ENCODE measurements at places on chromosomes 4 and X.

GRCh38 chr4:103996064-103996463 lies 276.3 kb upstream of the TACR3 start:
- peak; percentile 85 for DNase-seq

DNA sequence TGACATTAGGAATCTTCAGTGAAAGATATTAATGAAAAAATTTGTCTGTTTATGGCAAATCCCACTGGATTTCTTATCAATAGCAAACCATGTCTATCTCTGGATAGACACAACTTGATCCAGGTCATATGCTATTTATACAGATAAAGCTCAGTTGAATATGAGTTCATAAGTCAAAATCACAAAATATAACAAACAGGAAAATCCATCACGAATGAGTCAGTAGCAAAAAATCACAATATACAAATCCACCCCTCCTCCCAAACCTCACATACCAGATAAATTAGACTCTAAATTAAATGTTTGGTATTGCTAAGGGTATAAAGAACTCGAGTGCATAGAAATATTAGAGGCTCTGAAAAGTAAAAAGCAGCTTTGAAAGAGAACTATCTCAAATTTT lies 420.5 kb downstream of the TLL1 start:
- no peak for DNase-seq

DNA sequence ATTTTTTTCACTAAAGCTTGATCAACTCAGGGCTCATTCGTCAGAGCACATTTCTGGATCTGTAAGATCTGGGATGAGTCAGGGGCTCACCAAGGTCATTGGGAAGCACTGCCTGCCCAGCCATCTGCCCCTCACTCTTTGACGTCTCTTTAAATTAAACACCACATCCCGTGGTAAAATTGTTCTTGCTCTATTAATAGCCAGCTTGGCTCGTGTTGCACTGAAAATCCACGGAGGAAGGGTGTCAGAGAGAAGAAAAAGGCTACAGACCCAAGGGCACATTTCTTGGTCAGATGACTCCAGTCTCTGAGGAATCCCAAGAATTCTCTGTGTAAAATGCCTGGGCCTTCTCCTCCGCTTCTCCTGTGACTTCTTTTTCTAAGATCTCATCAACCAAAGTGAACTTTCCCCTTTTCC lies 45.7 kb upstream of the GATB start:
- peak; percentile 23 for DNase-seq

GRCh38 chr4:157025898-157026297 lies 50.1 kb upstream of the GLRB start:
- DNase-seq = no peak

- DNase-seq = no peak
Measured at GRCh38 chr4:22493523-22493922, 22.3 kb downstream of the ADGRA3 start.

DNA sequence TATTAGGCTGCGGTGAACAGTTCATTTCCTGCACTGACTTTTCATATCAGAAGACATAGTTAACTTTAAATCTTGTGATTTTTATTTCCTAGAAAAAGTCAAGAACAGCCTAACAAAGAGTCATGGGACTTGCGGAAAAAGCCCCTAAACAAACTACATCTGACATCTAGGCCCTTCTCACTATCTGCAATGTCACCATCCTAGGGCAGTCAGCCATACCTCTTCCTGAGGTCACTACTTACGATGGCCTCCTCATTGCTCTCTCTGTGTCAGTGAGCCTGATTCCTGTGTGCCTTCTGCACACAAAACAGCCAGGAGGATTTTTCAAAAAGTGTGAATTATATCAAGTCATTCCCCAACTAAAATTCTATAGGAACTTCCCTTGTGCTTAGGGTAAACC lies 22.4 kb upstream of the KIT start:
- no peak for DNase-seq

DNA sequence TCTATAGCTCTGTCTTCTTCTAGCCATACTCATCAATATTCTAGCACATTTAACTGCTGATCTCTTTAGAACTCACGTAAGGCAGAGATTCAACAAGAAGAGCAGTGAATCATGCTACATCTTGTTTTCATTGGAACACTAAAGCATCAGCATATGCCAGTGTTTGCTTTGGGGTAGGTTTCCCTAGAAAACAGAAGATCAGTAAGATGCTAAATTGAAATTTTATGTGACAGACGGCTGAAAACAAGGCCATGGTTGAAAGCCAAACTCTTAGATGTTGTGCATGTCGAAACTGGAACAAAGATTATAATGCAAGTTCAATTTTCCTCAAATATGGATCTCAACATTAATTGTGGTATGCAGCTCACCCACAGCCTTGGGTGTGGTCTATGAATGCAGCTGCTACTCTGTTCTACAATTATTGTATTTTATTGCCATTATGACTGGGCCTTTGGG lies 107.6 kb downstream of the PDLIM5 start:
- DNase-seq = no peak

DNA sequence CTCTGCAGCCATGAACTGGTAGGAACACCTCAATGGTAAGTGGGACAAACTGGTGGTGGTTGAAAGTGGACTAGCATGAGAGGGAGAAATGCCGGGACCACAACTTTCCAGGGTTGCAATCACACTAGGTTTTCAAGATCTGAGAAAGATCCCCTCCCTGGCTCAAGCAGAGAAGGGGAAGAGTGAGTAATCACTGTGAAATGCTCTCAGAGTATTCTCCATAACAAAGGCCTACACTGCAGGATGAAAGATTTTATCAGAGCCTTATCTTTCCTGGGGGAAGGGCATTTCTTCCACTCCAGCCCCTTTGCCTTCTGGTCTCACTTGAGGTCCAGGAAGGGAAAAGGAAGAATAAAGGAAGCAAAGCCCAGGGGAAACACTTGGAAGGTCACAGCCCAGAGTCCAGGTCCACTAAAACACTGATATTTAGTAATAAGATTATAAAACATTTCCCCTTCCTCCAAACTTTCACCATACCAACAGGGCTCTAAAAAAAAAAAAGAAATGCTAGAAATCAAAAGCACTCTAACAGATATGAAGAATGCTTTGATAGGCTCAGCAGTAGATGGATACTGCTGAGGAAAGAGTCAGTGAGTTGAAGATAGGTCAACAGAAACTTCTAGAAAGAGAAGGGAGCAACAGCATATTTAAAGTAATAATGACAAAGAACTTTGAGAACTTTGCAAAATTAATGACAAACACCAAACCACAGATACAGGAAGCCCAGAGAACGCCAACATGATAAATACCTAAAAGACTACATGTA lies 95.9 kb downstream of the WDFY3 start:
- DNase-seq = no peak

- DNase-seq = no peak
Measured at GRCh38 chr4:52126966-52127365, 75.9 kb downstream of the SPATA18 start.

DNA sequence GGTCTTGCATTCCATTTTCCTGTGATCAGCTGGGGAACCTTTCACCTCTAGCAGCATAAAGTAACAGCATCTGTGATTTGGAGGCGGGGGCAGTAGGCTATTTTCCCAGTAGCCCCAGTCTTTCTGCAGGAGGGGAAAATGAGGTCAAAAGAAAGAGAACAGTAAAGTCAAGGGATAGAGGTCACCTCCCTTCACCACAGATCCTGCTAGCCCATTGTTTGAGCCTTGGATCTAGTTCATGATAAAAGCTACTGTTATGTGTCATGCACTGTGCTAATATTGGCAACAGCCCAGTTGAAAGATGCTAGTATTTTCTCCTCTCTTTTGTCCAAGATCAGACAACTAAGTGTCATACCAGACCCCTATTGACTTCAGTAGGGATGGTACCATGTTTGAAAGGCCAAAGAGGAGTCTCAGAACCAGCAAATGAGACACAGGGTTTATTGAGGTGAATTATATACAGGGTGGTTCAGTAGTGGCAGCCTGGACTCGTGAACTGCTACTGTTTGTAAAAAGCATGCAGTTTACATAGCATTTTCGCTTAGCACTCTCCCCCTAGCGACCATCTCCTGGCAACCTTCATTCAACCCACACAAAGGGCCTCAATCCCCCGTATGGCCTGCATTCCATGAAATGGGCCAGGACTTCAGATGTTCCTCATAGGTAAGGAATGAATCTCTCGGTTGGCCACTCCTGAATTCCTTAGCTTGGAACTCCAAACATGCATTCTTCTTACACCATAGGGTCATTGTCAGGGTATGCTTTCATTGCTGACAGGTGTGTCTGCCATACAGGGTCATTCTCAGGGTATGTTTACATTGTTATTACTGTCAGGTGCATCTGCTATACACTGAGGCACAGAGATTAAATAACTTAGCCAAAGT lies 170.0 kb upstream of the FRMPD4 start:
- no peak for DNase-seq

DNA sequence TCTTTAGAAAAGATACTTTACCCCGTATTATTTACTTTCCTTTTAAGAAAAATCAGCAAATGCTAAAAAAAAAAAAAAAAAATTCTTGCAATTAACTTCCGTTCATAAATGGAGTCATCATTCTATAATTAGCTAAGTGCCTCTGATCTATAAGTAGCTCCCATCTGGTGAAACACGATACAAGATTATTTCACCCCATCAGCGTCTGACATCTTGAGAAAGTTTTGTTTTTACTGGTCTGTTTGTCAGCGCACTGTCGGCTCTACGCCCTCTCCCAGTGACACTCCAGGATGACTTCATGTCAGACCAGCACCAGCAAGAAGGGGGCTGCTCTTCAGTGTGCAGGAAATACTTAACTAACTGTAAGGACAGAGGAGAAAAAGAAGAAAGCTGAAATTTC lies 108.3 kb downstream of the AFAP1 start:
- DNase-seq = no peak

GRCh38 chr4:62210486-62210885 lies 1010.4 kb downstream of the ADGRL3 start:
- no peak for DNase-seq

- DNase-seq = no peak
Measured at GRCh38 chr4:88078579-88078978, 71.1 kb downstream of the PKD2 start.

DNA sequence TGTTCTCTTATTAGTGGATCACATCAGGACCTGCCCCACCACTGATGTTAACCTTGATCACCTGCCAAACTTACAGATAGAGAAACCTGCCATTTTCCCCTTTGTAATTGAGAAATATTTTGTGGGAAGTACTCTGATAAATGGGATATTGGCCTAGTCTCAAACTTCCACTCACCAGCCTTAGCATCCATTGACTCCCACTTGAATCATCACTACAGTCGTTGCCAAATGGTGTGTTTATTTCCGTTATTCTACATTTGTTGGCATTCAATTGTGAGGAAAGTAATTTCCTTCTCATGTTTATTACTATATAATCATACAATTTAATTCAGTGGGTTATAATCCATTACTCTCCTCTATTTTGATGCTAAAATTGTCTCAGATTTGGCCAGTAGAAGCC lies 156.4 kb upstream of the CXCL13 start:
- DNase-seq = no peak

DNA sequence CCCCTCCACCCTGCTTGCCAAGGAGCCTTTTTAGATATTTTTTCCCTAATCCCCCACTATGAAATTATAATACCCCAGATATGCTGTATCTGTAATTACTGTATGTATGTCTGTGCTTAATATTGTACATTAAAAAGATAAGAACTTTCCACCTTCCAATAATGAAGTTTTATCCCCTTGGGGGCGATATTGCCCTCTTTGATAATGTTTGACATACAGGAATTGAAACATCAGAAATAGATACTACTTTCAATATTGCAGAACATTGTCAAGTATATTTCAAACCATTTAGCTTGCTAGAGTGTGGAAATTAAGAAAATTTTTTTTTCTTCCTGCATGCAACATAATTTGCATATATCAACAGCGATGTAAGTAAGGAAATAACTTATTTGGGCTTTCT lies 58.9 kb downstream of the NAF1 start:
- peak; percentile 37 for DNase-seq

- no peak for DNase-seq
Measured at GRCh38 chr4:24892278-24892677, 20.6 kb downstream of the CCDC149 start.

DNA sequence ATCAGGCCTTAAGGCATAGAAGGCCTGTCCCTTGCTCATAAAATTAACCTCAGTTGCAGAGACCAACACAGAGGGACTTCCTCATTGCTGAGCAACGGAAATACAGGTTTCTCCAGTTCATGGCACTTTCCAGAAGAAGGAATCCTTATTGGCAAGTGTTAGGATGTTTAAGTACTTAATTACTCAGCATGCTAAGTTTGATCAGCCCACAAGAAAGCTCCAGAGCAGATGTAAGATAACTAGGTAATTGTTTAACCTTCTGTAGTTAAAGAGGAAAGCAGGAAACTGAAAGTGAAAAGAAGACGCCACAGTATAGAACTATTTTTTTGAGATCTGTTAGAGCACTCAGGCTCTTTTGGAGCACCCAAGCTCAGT lies 33.5 kb downstream of the SMS start:
- no peak for DNase-seq
